NCI-H2107 (cell line): ENCODE measurements at places on chromosomes 16 and 17.

DNA sequence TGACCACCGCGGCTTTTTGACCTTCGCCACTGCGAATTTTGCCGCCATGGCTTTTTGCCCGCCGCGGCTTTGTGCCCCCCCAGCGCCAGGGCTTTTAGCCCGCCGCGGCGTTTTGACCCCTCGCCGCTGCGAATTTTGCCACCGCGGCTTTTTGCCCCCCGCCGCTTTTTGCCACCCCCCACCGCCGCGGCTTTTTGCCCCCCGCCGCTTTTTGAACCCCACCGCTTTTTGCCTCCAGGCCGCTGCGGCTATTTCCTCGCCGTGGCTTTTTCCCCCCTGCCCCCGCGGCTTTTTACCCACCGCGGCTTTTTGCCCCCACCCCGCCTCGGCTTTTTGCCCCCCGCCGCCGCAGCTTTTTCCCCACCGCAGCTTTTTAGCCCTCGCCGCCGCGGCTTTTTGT, 134.8 kb upstream of the TP53TG3C start:
- no peak for DNase-seq

DNA sequence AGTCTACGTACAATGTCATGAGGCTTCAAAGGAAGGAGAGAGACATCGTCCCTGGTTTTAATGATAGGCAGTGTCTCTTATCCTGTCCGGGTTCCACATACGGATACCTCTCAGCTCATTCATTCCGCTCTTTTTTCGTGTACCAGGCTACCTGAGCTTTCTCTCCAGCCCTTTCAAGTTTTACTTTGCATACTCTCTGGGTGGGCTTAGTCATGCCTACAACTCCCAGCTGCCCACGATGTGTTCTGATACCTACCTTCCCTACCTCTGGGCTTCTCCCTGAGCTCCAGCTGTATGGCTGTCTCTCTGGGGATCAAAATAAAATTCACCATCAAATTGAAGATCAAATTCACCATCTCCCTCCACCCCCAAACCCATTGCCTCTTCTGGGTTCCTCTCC, 354.0 kb upstream of the EEF2KMT start:
- no peak for DNase-seq

GRCh38 chr17:8658810-8659209, 28.3 kb upstream of the MYH10 start:
- no peak for DNase-seq

DNA sequence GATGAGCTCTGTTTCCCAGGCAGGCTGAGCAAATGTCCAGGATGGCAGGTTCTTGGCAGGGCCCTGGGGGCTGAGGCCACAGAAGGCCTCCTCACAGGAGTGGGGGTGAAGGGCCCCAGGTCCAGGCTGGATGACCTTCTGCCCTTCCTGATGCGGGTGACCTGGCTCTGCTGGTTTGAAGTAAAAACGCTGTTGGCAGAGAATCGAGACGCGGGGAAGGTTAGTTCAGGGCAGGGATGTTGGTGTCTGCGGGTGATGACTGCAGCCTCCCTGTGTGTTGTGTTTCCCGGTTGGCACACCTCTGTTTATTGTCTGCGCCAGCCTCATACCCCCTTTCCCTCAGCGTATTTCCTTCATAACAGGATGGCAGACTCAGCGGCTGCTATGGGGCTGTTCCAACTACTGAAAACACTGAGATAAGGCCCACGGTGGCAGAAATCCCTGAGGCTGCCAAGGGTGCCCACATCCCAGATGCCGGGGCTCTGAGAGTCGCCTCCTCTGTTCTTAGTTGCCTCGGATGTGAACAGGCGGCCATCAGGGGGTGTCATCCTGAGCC, 104.6 kb downstream of the METRNL start:
- DNase-seq = no peak

- no peak for DNase-seq
Measured at GRCh38 chr16:57504001-57504400, 17.7 kb upstream of the DOK4 start.

GRCh38 chr16:27444015-27444414, 42.0 kb downstream of the IL21R start:
- DNase-seq = no peak

GRCh38 chr17:78852709-78853121, 12.1 kb upstream of the USP36 start:
- no peak for DNase-seq

DNA sequence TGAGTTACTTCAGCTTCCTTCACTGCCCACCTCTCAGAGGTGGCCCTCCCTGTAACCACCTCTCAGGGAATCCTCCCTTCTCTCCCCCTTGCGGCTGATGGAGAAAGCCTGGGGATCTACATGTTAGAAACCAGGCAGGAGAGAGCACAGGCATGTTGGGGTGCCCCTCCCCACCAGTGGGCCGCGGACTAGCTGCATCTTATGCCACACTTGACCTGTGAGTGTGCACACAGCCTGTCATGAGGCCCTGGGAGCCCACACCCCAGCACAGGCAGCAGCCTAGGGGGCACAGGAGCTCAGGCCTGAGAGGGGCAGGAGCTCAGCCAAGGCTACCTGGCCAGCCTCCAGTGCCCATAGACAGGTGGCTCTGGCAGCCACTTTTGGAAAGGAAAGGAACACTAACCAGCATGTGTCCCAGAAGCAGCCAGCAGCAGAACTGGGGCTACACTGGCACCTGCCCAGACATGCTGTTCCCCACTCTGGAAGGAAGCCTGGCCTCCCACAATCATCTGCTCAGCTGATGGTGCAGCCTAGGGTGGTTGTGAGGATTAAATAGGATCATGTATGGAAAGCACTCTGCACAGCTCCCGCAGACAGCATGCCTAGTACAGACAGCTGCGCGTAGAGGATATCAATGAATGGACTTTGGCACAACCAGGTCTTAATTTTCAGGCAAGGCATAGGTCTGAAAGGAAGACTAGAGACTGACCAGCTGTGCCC, 60.5 kb downstream of the TMEM132E start:
- peak; percentile 56 for DNase-seq

- no peak for DNase-seq
Measured at GRCh38 chr17:65902831-65903522, 289.0 kb downstream of the CEP112 start.

DNA sequence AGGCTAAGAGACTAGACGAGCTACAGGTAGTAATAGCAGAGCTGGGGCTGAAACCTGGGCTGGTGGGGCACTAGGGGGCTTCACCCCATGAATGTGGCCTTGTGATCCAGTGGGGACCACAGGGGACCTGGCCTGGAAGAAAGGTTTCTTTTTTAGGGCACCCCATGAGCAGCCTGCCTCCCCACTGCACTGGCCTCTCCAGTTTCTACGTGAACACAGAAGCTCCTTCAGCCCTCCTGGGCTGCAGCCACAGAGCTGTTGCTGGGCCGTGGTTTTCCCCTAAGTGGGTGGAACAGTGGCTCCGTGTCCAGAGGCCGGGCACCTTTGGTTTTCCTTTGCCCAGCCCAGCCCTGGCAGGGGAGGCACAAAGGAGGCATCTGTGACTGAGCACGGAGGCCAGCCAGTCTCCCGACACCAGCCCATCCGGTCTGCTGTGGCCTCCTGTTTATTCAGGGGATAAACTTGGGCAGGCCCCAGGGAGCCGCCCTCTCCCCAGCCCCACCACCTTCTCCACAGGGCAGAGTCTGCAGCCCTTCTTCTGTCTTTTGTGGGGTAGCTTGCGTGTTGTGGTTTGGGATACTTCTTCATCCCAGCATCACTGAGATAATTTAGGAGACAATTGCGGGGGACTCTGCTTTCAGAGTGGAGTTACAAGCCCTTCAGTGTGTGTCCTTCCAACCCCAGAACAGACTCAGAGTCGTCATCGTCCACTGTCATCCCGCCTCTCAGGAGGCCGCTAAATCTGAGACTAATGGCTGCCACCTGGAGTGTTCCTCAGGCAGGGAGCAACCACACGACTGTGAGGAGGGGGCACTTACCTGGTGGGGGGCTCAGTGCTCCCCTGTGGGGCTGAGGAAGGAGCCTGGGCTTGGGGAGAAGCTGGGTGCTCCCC, 85.3 kb downstream of the RAB11FIP4 start:
- no peak for DNase-seq
